ENCODE measurements at places on chromosomes 3 and 15. TPM values are rescaled to one million over a fixed set of nuclear protein-coding genes. Genes with fewer than 3 reads are reported as not detected.

EPHA3 gene
- total RNA-seq = 2.1 TPM

GRCh38 chr15:67241132-67241855 lies 13.2 kb downstream of the AAGAB start:
- peak; percentile 88 for ATAC-seq

CFAP100 gene
- not detected for total RNA-seq

- ATAC-seq = no peak
Measured at GRCh38 chr3:29033511-29033910, 247.4 kb upstream of the RBMS3 start.

GRCh38 chr3:156368189-156368588 lies 186.7 kb downstream of the SSR3 start:
- no peak for ATAC-seq

DNA sequence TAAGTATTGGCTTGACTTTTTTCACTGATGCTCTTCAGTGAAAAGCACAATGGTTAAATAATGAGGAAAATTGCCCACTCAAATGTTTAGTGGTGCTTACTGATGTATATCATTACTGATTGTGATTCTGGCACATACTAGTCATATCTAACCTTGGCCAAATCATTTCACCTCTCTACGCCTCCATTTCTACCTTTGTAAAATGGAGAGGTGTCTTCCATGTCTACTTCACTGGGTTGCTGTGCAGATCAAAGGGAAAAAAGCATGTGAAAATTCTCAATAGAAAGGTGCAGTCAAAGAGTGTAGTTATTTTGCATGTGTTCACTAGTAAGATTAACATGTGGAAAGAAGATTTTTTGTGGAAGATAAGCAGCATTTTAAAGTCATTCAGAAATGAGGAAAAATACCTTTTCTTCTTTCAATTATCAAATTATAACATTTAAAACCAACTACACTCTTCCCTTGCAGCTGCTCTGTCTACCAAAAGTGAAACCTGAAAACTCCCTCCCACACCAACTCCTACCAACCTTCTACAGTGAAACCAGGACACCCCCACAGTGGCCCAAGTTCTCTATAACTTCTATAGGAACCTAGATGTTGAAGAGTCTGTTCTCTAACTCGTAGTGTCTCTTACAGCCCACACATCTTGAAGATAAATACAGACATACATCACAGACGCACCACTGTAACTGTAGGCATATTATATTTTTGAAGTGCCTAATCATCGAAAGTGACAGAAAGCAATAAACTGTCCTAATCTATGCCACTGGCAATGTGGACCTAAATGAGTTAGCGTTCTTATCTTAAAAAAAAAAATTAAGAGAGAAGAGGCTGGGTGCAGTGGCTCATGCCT lies 1.4 kb downstream of the CD200R1 start:
- peak; percentile 84 for ATAC-seq

GRCh38 chr15:101368861-101369642 lies 74.0 kb upstream of the SNRPA1 start:
- ATAC-seq = no peak

DNA sequence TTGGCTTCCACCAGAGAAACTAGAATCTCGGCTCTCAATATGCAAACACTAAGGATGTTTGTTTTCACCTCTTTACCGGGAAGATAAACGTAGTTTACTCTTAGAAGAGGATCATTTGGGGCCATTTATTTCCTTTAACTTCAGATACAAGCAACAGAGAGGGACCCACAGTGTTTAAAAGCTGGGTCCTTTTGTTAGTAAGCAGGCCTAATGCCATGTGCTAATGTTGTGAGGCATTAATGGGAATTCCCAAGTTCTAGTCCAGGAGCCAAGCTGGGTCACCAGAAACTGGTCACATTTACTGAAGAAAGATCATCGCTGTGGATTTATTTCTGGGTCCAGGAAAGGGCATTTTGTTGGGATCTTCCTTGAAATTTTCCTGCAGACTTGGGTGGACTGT lies 78.1 kb upstream of the ADAMTS9 start:
- no peak for ATAC-seq

DNA sequence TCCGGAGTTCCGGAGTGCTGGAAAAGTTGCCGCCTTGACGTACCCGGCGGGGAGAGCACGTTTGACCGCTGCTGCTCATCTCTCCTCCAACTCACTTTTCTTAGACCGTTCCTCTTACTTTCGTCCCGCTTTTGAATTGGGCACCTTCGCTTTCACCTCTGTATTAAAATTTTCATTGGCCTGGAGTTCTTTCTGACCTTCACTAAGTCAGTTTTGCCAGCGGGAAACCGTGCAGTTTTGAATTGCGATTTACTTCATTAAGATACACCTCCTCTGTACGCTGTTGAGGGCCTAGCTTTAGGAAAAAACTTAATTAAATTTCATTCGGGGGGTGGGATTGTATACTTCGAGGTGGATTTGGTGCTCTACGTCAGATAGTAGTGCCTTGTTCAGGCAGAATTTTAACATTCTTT lies 1.3 kb downstream of the GMPS start:
- ATAC-seq = peak; percentile 2

GRCh38 chr3:64627471-64628321 lies 60.1 kb downstream of the ADAMTS9 start:
- no peak for ATAC-seq

DNA sequence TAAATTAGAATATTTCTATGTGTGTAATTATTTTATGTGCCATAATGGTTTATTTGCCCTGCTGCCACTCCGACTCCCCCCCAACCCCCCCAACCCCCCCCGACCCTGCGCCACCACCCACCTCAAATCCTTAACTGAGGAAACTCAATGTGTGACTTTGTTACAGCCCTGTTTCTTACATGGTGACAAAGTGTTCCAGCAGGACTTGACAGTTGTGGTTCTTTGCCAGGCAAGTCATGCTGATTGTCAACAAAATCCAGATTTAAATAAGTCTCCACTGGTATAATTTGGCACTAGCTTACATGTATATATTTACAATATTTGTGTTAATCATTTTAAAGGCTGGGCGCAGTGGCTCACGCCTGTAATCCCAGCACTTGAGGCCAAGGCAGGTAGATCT lies 7.7 kb downstream of the EBLN2 start:
- ATAC-seq = no peak

- ATAC-seq = peak; percentile 13
Measured at GRCh38 chr3:50591196-50591741, 20.3 kb downstream of the CISH start.

DNA sequence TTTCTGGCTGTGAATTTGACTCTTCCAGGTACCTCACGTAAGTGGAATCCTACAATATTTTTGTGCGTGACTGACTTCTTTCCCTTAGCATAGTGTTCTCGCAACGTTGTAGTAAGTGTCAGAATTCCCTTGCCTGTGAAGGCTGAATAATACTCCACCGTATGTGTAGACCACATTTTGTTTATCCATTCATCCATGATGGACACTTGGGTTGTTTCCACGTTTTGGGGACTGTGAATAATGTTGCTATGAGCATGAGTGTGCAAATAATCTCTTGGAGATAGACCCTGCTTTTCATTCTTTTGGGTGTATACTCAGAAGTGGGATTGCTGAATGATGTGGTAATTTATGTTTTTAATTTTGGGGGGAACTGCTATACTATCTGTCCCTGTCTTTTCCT lies 82.2 kb downstream of the APBA2 start:
- no peak for ATAC-seq

SLC2A2 gene
- total RNA-seq = not detected

TICRR gene
- total RNA-seq = 15.4 TPM

SPRED1 gene
- 0.09 TPM for total RNA-seq

DNA sequence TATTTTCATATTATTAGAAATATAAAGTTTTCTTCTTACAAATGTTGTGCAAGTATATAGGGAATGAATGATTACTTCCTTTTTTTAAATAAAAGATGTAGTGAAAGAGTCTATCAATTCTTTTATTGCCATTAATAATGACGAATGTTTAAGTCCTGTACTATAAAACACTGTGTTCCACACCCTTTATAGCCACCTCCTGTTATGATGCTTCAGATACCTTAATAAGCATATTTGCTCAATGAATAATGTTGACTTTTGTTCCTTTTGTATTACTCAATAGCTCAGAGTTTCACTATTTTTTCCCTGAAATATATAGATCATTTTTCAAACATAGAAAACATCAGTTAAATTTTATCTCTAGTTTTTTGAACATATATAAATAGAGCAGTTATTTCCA lies 378.2 kb upstream of the THBS1 start:
- ATAC-seq = no peak

DNA sequence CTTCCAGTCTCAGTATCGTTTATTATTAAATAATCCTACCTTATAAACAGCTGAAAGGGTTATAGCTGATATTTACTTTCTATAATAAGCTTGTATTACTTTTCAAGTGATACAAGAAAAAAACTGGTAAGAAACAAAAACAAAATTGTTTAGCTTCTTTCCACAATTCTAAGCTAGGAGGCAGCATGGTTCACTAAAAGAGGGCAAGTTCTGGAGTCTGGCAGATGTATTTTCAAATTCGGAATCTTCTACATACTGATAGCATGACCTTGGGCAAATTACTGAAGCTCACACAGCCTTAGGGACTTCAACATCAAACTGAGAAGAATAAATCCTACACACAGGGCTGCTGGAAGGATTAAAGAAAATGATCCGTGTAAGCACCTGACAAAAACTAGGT lies 15.4 kb downstream of the C15orf62 start:
- ATAC-seq = no peak

GRCh38 chr3:72050048-72050632 lies 265.2 kb upstream of the PROK2 start:
- no peak for ATAC-seq

GRCh38 chr15:59453474-59454215 lies 15.7 kb downstream of the FAM81A start:
- ATAC-seq = no peak

- ATAC-seq = no peak
Measured at GRCh38 chr3:50651920-50652529, 22.7 kb upstream of the DOCK3 start.

ABCC5 gene
- 9.1 TPM for total RNA-seq

All from activated T-helper 17 cell treated with anti-CD3 and anti-CD28 coated beads, Interleukin-2, amount 50 U/mL, for 72 hours (primary cell).